Cardiac septum (tissue), 1 donor: ENCODE measurements at places on chromosomes 3 and 15. TPM values are rescaled to one million over a fixed set of nuclear protein-coding genes. Genes with fewer than 3 reads are reported as not detected.

The GHRL gene
- 0.48 TPM for total RNA-seq

The TGM4 gene
- not detected for total RNA-seq

The HYAL1 gene
- total RNA-seq, result 51.6 TPM

The POLQ gene
- 0.97 TPM for total RNA-seq

The C3orf70 gene
- 2.2 TPM for total RNA-seq

The ZXDC gene
- 22.0 TPM for total RNA-seq

The GOLGA6D gene
- not detected for total RNA-seq

The RNU5B-1 gene
- total RNA-seq, result 29.8 TPM

The ARPP19 gene
- total RNA-seq, result 131 TPM

The FBXW12 gene
- not detected for total RNA-seq

The JMJD7 gene
- total RNA-seq, result 16.3 TPM

The FILIP1L gene
- total RNA-seq, result 120 TPM

The LYZL4 gene
- total RNA-seq, result not detected

The CLRN1 gene
- not detected for total RNA-seq

The PLIN1 gene
- 3.9 TPM for total RNA-seq

The LRRIQ4 gene
- not detected for total RNA-seq

The SPSB4 gene
- total RNA-seq, result 4.9 TPM

The CFAP92 gene
- 0.27 TPM for total RNA-seq

The INO80 gene
- total RNA-seq, result 13.3 TPM

The RAD54L2 gene
- 16.5 TPM for total RNA-seq

The ALPK3 gene
- total RNA-seq, result 190 TPM

The IL17RE gene
- 1.1 TPM for total RNA-seq

The ACTRT3 gene
- 0.57 TPM for total RNA-seq

The CCNB2 gene
- total RNA-seq, result 0.40 TPM

The HRG gene
- total RNA-seq, result not detected

The ESYT3 gene
- total RNA-seq, result 2.4 TPM

The RARRES1 gene
- 9.1 TPM for total RNA-seq

The ATP13A3 gene
- total RNA-seq, result 217 TPM

The NR1I2 gene
- 0.08 TPM for total RNA-seq

The IGDCC3 gene
- total RNA-seq, result not detected

The GPR27 gene
- 8.3 TPM for total RNA-seq

The HACD3 gene
- 9.6 TPM for total RNA-seq

The LRRC34 gene
- total RNA-seq, result 2.3 TPM

The ATP10A gene
- 0.94 TPM for total RNA-seq

The LTK gene
- 0.65 TPM for total RNA-seq

The ARHGEF26 gene
- total RNA-seq, result 2.9 TPM

The MAGI1 gene
- 69.4 TPM for total RNA-seq

The TMED3 gene
- total RNA-seq, result 27.2 TPM

The RFT1 gene
- total RNA-seq, result 8.6 TPM

The TMEM207 gene
- not detected for total RNA-seq

The SLC12A1 gene
- total RNA-seq, result not detected

The MAP6D1 gene
- total RNA-seq, result 2.3 TPM

The CACNA1D gene
- total RNA-seq, result 0.46 TPM
